Activated CD4-positive, alpha-beta memory T cell treated with anti-CD3 and anti-CD28 coated beads, Interleukin-2, amount 10 ng/mL, durations not matched to agents 7 days and 5 days (primary cell): ENCODE measurements at places on chromosomes 2 and 18.
A peak's percentile ranks its signal among the peaks of the same experiment; 100 is the strongest.

DNA sequence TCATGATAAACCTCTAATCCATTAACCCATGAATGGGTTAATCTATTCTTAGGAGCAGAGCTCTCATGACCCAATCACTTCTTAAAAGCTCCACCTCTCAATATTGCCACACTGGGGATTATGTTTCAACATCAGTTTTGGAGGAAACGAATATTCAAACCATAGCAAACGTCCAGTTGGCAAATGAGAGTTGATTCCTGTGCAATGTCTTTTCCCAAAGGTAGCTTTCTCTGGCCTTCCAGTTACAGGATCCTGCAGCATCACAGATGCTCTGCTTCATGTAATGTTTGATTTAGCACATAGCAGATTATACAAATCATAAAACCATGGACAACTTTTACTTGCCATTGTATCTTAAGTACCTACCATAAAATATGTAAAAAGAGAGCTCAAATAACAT lies 481.0 kb downstream of the TNS1 start:
- no peak for DNase-seq

DNA sequence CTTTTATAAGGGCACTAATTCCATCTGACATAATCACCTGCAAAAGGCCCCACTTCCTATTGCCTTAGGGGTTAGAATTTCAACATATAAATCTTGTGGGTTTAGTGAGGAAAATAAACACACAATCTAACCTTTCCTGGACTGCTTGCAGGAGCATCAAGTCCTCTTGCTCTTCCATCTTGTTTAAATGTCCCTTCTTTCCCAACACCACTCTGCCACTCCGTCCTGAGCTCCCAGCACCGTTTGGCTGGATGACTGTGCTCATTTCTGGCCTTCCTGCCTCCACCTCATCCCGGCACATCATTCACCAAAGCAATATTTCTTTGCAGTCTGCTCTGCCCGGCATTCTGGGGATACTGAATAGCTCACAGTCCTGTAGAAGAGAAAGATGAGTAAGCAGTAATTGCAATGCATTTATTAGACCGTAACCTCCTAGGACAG lies 247.8 kb downstream of the BCL2 start:
- no peak for DNase-seq

DNA sequence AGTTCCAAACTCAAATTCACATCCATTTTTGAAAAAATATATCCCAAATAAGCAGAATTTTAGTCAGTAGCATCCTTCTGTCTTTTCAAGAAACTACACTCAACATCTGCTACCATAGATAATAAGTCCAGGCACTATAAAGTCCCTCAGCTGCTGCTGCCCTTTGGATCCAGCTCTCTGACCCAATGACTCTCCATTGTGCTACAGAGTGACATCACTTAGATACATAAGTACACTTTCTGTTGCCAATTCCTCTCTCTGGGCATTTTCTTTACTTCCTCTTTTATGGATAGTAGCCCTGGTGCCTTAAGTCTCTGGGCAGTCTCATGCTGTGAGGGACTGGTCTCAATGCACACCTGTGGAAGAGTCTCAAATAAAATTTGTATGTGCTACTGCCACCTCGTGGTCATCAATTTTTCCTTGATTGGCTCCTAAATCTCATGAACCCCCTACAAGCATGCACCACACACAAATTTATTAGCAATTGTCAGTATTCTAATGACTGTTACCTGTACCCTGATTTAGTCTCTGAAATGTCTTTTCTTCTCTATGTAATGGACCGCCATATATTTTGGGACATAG lies 219.2 kb downstream of the LRP1B start:
- no peak for DNase-seq

- no peak for DNase-seq
These were observed 432.4 kb downstream of the DCDC2C start for GRCh38 chr2:4135765-4136164.

GRCh38 chr2:124283096-124283495 lies 258.0 kb downstream of the CNTNAP5 start:
- no peak for DNase-seq

- peak; percentile 58 for DNase-seq
These were observed 2.9 kb upstream of the CASP8 start for GRCh38 chr2:201257381-201257955.

DNA sequence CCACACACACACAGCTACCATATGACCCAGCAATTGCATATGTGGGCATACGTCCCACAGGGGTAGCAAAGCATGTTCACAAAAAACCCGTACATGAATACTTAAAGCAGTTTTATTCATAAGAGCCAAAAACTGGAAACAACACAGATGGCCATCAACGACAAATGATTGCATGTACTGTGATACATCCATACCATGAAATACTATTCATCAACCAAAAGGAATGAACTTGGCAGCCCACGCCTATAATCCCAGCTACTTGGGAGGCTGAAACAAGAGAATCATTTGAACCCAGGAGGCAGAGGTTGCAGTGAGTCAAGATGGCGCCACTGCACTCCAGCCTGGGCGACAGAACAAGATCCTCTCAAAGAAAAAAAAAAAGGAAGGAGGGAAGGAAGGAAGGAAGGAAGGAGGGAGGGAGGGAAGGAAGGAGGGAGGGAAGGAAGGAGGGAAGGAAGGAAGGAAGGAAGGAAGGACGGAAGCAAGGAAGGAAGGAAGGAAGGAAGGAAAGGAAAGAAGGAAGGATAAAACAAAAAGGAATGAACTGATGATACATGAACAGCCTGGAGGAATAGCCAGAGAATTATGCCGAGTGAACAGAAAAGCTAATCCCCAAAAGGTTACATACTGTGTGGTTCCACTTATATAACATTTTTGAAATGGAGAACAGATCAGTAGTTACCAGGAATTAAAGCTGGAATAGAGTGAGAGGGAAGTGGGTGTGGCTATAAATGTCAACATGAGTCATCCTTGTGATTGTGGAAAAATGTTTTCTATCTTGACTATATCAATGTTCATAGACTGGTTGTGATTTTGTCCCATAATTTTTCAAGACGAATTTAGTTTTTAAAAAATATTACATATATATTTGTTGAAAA lies 19.6 kb upstream of the YPEL5 start:
- no peak for DNase-seq
